ENCODE measurements at places on chromosomes 6 and 20.
A peak's percentile ranks its signal among the peaks of the same experiment; 100 is the strongest.

DNA sequence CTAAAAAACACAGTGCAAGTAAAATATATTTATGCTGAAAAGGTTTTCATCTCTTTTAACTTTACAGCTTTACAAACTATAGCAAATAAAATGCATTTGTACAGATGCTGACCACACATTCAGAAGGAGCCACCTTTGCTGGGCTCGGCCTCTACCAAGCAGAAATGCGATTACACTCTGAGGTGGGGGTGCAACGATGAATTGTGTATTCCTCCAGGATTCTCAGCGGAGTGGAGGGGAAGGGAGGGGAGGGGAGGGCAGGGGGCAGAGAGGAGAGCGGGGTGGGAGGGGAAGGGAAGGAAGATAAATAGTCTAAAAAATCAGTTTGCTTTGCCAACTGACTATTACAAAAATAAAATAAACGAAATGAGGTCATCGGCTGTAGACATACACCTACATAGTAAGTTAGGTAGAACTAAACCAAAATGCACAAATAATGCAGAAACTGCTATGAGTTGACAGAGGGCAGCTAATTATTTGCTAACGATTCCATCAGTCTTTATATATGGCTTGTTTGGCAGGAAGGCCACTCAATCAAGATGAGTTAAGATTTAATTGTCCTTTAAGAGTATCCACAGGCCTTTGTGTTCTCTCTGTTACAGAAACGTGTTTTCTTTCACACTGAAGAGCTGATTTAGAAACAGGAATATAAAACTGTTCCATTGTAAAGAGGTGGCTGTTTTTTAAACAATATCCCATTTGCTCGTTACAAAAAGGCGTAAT, 90.1 kb downstream of the TAF4 start:
- no peak for DNase-seq

DNA sequence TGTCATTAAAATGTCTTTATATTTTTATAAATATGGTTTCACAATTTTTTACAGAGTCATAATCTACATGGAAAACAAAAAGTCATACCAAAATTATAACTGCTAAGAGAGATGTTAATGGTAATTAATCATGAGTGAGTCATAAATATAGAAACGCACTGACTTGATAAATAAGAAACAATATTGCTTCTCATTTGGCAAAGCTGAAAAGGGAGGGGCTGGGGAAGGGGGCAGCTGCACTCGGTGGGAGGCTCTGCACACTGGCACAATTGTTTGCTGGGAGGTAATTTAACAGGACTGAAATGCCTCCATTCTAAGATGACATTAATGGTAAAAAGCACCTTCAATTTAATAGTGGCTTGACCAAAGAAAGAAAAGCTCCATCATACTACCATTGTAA, 133.3 kb upstream of the AGPAT4 start:
- no peak for DNase-seq

DNA sequence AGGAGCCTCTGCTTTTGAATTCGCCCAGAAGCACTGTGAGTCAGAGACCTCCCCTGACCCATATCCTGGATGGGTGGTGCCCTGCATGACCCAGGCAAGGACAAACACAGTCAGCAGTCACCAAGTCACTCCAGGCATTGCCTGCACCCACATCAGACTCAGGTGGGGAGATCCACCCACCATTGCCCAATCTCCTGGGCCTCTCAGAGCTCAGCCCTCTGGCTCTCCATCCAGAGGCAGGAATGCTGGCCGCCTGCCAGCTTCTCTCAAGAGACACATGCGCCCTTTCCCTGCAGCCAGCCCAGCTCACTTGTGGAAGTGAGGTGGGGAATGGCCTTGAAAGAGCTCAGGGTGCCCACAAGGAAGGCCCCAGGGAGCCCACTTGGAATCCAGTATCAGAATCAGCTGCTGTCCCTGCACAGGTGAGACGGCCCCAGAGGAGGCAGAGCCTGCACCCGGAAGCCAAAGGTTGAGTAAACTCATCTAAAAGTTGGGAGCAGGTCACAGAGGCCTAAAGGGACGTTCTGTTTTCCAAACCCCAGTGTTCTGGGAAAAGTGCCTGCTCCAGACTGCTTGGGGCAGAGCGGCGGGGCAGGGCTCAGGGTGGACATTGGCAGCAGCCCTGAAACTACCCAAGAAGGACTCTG, 129.8 kb downstream of the PREX1 start:
- DNase-seq, result peak; percentile 81

DNA sequence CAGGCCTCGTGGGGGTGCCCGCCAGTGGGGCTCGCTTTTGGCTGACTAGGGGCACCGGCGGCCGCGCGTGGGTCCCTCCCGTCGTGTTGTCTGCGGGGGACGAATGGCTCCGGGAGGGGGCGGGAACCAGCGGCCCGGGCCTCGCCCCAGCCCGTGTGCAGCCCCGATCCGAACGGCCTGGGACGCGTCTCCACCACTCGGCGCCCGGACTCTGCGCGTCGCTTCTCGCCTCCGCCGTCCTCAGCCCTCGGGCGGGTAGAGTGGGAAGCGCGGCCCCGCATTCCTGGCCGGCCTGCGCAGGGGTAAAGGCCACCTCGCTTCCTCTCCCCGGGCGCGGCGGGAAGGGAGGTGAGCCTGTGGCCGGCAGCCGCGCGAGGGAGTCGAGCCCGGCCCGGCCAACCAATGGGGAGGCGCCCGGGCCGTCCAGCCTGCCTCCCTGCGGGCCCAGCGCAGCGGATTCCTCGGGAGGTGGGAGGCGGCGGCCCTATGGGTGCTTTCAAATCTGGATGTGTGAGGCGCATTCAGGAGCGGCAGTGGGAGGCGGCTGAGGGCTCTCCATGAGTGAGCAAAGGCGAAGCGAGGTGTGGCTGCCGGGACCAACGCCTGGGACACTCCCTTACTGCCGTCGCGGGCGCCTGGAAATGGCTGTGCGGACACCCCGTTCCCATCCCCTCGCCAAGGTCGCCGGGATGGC, 1.1 kb upstream of the ZBTB46 start:
- DNase-seq, result peak; percentile 43

DNA sequence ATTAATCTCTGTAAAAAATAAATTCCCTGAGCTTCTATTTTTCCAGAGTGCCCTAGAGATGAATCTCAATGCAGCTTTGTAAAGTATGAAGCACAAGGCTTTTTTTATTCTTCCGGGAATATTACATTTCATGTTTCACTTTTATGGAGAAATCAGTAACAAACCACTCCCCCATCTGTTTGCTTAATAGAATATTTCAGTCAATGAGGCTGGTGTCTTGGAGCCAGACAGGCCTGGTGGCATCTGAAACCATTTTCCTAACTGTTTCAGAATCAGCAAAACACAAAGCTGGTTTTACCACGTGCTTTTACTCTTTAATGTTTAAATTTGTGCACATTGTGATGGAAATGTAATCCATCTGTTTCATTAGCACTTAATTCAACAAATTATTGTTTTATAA, 400.8 kb upstream of the HSF2 start:
- no peak for DNase-seq

- DNase-seq, result no peak
These were observed 34.6 kb downstream of the TAF8 start for GRCh38 chr6:42084889-42085288.

- no peak for DNase-seq
These were observed 94.0 kb upstream of the PHACTR1 start for GRCh38 chr6:12622566-12622965.

DNA sequence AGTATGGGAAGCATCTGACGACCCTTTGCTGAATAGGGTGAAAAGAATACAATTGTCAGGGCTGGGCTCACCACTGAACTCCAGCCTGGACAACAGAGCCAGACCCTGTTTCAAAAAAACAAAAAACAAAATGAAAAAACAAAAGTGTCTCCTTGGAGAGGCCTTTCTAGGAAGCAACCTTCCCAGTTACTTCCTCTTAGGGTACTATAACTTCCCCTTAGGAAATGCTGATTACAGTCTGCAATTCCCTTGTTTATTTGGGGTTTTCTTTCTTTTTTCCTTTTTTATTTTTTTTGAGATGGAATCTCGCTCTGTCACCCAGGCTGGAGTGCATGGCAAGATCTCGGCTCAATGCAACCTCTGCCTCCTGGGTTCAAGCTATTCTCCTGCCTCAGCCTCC, 20.5 kb upstream of the TTPAL start:
- DNase-seq, result no peak

DNA sequence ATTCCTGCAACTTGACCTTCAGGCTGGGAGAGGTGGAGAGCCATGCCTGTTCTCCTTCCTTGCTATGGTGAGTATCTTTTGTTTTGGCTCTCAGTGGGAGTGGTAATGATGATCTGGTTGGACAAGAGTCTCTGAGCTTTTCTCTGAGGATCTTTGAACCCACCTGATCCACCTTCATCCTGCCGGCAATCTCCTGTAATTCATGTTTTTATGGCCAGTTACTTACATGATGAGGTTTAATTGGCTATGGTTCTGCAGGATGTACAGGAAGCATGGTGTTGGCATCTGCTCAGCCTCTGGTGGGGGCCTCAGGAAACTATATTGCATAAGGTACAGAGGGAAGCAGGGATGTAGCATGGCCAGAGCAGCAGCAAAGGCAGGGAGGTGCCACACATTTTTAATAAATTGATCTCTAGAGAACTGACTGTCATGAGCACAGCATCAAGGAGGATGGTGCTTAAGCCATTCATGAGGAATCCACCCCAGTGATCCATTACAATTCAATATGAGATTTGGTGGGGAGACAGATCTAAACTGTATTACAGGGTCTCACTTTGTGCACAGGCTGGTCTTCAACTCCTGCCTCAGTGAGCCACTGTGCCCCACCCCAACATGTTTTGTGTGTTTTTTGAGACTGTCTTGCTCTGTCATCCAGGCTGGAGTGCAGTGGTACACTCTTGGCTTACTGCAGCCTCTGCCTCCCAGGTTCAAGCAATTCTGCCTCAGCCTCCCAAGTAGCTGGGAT, 10.0 kb downstream of the HSPA1B start:
- DNase-seq, result no peak

DNA sequence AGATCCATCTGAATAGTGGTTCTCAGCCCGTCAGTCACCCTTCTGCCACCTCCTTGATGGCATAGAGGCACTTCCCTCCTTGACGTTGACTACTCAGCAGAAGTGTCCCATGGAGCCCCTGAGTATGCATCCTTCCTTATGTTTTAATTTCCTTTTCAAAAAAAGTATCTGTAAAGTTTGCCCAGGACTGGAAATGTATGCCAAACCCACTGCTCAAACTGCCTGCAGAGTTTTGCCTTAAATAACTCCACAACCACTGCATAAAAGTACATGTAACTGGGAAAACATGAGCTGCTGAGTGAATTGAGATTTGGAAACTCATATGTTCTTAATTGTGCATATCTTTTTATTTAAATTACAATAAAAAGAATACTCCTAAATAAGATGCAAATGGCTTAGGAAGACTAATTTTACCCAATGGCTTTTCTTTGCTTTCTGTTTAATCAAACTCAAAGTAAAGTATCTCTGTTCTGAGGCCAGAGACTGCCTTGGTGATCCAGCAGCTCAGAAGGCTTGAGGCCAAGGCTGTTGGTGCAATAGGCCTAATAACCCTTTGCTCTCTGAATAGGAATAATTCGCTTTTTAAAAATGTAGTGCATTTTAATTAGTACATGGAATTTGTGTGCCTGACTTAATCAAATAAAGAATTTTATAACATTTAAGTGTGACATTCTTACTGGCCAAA, 90.4 kb downstream of the FNDC1 start:
- DNase-seq, result no peak

DNA sequence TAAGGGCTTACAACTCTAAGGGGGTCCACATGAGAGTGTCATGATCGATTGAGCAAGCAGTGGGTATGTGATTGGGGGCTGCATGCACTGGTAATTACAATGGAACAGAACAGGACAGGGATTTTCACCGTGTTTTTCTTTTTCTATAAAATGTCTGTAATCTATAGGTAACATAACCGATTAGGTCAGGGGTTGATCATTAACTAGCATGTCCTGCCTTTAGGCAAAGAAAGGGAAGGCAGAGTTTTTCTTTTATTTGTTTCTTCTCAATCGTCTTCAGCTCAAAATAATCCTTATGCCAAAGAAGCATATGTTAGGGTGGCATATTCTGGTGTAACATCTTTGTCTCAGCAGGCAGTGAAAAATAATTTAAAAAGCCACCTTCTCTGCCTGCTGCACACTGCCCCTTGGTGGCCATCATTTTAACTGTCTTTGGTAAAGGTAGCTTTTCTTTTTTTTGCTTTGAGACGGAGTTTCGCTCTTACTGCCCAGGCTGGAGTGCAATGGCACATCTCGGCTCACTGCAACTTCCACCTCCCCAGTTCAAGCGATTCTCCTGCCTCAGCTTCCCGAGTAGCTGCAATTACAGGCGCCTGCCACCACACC, 9.7 kb upstream of the CEP43 start:
- peak; percentile 52 for DNase-seq

GRCh38 chr6:35046862-35047261, 94.3 kb downstream of the TCP11 start:
- peak; percentile 32 for DNase-seq

DNA sequence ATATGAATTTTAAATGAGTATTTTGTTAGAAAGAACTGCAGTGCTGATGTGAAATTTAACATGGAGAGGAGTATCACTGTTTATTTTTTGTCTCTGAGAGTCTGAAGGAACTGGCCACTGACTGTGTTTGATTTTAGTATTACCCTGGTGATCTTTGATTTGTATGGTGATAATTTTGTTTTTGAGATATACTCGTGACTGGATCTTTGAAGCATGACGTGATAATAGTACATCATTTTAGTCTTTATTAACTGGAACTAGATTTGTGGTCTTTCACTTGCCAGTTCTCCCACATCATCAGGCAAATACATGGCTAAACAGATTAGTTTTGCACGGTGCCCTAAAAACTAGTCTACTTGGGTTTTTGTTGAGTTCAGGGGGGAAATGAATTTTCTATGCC, 55.5 kb downstream of the ARID1B start:
- no peak for DNase-seq

- no peak for DNase-seq
These were observed 59.1 kb downstream of the KIF16B start for GRCh38 chr20:16514140-16514539.

GRCh38 chr6:26044140-26045064, 42.8 kb upstream of the HFE start:
- peak; percentile 55 for DNase-seq

GRCh38 chr6:150186129-150186898, 43.5 kb downstream of the PPP1R14C start:
- DNase-seq, result no peak

DNA sequence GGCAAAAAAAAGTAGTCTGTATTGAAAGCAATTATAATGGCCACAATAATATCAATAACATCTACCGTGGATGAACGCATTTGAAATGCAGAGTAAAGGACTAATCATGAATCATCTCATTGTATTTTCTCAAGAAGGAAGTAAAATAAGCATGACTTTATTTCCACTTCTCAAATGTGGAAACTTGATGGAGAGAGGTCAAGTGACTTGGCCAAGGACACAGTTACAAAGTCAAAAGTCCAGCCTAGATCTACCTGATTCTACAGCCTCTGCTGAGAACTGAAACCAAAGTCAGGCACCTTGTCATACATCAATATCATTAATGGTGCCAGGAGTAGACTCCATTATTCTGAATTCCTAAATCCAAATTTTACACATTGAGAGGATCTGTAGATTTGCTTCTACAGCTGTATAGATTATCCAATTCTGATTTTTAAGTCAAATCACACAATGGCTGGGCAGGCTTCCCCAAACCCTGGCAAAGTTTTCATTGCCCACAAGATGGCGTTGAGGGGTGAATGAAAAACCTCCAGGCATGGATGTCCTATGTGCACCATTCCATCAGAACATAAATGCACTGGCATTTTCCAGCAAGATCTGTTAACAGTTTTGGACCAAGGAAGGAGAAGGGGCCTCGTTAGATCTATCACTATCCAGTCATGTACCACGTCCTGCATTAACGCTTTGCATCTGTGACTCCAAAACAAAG, 423.1 kb downstream of the MAFB start:
- peak; percentile 14 for DNase-seq

- DNase-seq, result no peak
These were observed 212.6 kb downstream of the SOD2 start for GRCh38 chr6:159480471-159480870.

Data from iris pigment epithelial cell (primary cell).